ENCODE measurements at places on chromosomes 4 and X. TPM values are rescaled to one million over a fixed set of nuclear protein-coding genes. Genes with fewer than 3 reads are reported as not detected.

Gene RBM46
- total RNA-seq, result not detected

Gene DMRTC1B
- total RNA-seq, result not detected

Gene PRSS12
- 0.24 TPM for total RNA-seq

Gene MSX1
- 11.8 TPM for total RNA-seq

Gene UGT2B11
- 0.12 TPM for total RNA-seq

Gene JADE1
- 19.0 TPM for total RNA-seq

Gene RCHY1
- 12.5 TPM for total RNA-seq

Gene TLR2
- total RNA-seq, result 0.16 TPM

Data from A549 treated with CORT108297 at 1 μM for 4 hours (cell line).